ENCODE measurements at places on chromosomes 2 and 18. TPM values are rescaled to one million over a fixed set of nuclear protein-coding genes. Genes with fewer than 3 reads are reported as not detected.

Gene REG1B
- not detected for total RNA-seq

DNA sequence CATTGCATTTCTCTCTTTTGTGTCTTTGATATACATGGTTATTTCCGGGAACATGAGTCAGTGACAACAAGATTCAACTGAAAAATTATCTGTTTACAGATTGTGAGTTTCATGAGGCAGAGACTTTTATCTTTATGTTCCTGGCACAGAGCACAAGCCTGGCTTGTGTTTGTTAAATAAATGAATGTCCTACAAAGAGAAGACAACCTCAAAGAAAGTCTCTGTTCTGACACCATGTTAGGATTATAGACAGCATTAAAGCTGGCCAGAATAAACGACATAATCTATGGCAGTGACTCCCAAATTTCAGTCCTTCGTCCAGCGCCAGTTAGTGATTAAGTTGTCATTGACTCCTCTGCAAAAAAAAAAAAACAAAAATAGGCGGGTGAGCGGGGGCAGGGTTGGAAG, 97.4 kb upstream of the DNAJC10 start:
- peak; percentile 67 for DNase-seq

GRCh38 chr18:44495151-44495550, 185.5 kb upstream of the SETBP1 start:
- no peak for DNase-seq

DNA sequence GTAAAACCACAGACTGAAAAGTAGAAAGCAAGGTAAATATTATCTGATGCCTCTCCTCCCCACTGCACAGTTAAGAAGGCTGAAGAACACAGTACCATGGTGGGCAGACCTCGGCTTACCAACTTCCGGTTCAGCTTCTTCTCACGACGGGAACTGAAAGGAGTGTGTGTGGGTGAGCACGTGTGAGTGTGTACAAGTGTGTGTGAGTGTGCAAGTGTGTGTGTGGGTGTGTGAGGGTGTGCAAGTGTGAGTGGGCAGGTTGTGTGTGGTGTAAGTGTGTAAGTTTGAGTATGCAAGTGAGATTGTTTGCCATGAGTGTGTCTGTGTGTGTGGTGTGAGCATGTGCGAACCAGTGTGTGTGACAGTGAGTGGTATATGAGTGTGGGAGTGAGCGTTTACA, 103.5 kb downstream of the ADD2 start:
- DNase-seq, result no peak

DNA sequence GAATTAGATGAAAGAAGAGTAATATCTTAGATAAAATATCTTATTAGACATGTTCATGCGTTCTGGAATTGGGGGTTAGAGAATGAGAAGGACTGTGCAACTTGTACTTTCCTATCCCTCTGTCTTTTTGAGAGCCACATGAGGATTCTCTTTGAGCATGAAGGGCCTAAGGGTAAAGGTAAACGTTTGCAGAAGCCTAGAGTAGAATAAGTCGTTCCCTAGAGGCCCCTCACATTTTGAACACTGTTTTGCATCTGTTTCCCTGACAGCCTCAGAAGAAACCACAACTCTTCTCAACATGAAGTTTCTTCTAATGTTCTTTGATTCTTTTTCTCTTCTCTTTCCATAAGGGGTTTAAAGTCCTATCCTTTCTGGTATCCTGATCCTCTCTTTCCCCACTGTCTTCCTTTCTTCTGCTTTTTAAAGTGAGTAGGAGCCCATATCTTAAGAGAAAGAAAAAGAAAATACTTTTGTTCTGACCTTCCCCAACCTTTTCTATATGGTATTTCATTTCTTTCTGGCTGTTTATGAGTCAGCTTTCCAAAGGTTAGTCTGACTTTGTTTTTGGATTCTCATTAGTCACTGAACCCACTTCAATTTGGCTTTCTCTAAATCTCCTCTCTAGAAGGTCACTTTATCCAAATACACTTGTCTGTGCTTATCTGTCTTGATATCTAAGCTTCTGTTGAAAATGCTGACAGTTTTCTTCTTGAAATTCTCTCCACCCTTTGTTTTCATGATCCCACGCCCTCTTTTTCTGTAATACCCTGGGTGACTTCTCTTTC, 34.8 kb downstream of the PPP1R1C start:
- peak; percentile 34 for DNase-seq

DNA sequence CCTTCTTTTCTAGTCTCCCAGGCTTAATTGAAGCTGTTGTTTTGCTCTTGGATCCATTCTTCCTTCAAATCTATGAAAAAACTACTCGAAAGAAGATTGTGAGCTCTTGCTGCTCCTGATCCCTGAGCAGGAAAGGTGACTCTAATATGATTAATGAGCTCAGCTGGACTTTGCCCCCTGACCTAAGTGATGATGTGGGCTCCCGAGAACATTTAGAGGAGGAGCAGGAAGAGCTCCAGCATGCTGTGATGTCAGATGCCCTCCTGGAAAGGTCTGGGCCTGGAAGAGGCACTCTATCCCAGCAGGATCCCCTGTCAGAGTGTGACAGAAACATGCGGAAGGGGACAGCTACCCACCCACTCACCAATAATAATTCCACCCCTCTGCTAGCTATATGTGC, 117.9 kb upstream of the PELI1 start:
- no peak for DNase-seq

DNA sequence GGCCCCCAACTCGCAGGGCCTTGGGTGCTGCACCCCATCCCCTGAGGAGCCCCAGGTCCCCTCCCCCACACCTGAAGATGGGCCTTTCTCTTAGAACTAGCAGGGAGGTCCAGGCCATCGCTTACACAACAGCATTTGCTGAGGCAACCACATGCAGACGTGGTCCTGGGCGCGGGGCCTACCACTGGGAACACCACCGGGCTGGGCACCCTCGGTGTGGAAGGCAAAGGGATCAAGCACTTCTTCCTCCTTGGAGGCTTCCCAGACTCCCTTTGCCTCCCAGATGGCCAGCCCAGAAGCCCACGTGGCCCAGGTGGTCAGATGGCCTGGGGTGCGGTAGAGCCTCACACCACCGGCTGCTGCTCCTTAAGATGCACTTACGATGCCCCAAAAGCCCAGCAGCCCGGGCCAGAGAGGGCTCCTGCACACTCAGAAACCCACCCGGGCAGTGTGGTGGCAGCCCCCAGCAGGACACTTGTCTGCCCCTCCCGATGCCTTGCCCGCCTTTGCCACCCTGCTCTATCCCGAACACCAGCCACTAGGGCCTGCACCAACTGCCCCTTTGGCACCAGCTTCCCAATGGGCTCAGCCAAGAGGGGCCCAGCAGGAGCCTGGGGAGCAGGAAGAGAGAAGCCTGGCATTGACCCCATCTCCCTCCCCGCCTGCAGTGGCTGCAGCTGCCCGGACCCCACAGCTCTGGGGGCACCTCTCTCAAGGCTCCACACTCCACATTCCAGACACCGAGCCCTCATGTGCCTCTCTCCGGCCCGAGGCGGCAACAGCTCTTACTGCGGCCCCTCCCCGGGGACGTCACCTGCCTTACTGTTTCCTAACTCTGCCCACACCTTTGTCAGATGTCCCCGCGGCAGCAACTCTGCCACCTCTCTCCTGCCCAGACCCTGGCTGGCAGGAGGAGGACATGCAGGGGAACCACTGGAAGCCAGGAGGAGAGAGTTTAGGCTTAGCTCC, 13.9 kb upstream of the MLPH start:
- no peak for DNase-seq

DNA sequence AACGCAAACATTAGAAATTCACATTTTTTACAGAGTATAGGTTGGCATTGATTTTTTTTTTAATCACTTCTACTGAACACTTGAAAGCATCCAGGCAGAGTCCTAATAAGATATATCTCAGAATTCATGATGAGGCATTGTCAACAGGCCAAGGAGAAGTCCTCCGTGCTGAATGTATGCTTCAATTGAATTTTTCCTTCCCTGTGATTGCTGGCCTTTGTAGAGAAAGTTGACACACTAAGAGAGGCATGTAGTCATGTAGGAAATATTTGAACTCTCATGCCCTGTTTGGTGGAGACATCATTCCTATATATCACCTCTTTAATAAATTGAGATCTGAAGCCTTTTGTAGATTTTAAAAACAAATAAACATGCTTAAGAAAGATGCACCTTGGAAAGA, 844.9 kb downstream of the CPS1 start:
- DNase-seq, result no peak

- DNase-seq, result no peak
Observed at GRCh38 chr2:230701308-230701707, 11.3 kb upstream of the CAB39 start.

GRCh38 chr2:140657657-140658056, 1473.2 kb downstream of the LRP1B start:
- DNase-seq, result no peak

DNA sequence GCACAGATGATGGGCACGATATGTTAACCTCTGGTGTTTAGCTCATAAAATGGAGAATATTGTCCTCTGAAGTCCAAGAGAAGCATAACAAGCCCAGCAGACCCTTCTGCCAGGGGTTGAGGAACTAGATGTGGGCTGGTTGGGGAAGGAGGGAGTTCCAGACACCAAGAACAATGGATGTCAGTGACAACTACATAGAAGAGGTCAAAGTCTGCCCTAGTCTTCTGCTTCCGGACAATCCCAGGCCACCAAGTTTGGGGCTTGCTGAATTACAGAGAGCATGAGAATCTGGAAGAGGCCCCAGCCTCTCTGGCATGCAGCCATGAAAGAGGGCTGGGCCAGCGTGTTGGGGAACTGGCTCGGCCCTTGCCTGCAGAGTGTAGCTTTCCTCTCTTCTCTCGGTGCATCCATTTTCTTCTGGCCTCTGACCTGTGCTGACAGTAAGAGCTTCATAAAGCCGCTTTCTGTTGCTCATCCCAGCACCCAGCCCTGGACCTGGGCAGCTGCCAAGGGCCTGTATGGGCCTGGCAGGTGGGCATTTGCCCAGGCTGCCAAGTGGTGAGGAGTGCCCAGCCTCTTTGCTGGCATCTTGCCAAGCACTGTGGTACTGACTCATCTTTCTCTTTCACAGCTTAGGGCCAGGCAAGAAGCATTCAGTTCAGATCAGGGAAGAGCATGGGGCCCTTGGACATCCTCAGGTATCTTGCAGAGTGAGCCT, 14.6 kb upstream of the LAPTM4A start:
- DNase-seq, result peak; percentile 95

GRCh38 chr2:182616471-182617393, 99.3 kb upstream of the DNAJC10 start:
- peak; percentile 93 for DNase-seq

DNA sequence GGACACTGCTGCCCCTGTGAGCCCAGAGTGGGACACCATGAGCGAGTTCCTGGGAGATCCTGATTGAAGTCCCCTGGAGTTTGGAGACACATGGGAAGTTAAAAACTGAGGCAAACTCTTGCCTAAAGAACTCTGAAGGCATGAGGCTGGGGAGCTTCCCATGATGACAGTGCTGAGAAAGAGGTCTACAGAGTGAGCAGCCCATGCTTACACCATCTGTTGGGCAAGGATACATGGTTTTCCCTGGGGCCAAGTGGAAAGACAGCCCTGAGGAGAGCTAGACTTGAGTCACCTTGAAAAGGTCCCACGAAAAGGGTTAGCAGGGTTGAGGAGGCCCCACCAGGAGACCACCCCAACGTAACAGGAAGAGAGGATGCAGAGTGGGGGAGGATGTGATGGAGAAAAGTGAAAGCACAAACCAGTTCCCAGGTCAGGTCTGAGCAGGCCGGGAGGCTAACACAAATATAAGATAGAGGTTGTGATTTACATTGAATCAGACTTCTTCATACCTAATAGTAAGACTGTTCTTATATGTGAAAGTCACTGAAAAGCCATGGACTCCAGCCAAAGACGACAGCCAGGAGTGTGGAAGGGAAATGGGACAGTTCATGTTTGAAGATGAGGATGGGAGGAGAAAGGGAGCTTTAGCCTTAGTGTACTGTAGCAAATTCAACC, 13.5 kb upstream of the FEZ2 start:
- no peak for DNase-seq

Measured in A172 (cell line).